Heart left ventricle (tissue), 16 donors: ENCODE measurements at places on chromosomes 7 and 10. TPM values are rescaled to one million over a fixed set of nuclear protein-coding genes. Genes with fewer than 3 reads are reported as not detected.
A peak's percentile ranks its signal among the peaks of the same experiment; 100 is the strongest.

GRCh38 chr10:91566115-91566514, 66.8 kb downstream of the PPP1R3C start:
- H3K36me3 ChIP-seq: no peaks in the 10 kb centered on the region
- no peak overlapping the region for H3K4me3 ChIP-seq
- H3K27ac ChIP-seq: no peak overlapping the region
- H3K4me1 ChIP-seq: peaks cover 16% of the 10 kb centered on the region

WIPF3 gene
- polyA plus RNA-seq: 1.2 TPM

ABCB1 gene
- polyA plus RNA-seq: 0.82 TPM

GRCh38 chr10:2038036-2038435, 300.7 kb upstream of the ADARB2 start:
- H3K27me3 ChIP-seq: no peaks in the 10 kb centered on the region
- H3K27ac ChIP-seq: no peak overlapping the region
- no peaks in the 10 kb centered on the region for H3K36me3 ChIP-seq
- no peak overlapping the region for H3K4me3 ChIP-seq

GRCh38 chr10:43210556-43210955, 56.3 kb downstream of the RASGEF1A start:
- H3K4me3 ChIP-seq: no peak overlapping the region
- H3K27ac ChIP-seq: no peak overlapping the region
- no peaks in the 10 kb centered on the region for H3K36me3 ChIP-seq
- peak; percentile 14 for DNase-seq
- no peaks in the 10 kb centered on the region for H3K4me1 ChIP-seq

TDRD1 gene
- 0.08 TPM for polyA plus RNA-seq
